Osteoblast (primary cell): ENCODE measurements at places on chromosomes 4 and X.

DNA sequence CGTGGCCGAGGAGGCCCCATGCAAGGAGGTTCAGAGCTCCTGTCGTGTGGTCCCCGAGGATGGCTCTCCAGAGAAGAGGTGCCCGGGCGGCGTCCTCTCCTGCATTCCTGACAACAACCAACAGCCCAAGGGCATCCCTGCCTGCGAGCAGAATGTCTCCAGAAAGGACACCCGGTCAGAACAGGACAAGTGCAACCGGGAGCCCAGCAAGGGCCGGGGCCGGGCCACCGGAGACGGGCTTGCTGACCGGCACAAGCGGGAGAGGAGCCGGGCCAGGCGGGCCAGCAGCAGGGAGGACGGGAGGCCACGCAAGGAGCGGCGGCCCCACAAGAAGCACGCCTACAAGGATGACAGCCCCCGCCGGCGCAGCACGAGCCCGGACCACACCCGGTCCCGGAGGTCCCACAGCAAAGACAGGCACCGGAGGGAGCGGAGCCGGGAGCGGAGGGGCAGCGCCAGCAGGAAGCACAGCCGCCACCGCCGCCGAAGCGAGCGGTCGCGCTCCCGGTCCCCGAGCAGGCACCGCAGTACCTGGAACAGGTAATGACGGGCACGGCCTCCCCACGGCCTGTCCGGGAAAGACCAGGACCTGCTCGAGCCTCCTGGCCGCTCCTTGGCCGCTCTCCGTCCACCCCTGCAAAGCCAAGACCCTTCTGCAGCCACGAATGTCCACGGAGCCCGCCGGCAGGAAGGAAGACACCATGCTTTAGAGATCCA is 9.8 kb downstream of the AKAP17A start:
- no peak overlapping the region for H3K4me3 ChIP-seq
- DNase-seq = peak; percentile 60
- peaks cover 56% of the 10 kb centered on the region for H3K36me3 ChIP-seq
- no peaks in the 10 kb centered on the region for H3K4me1 ChIP-seq

DNA sequence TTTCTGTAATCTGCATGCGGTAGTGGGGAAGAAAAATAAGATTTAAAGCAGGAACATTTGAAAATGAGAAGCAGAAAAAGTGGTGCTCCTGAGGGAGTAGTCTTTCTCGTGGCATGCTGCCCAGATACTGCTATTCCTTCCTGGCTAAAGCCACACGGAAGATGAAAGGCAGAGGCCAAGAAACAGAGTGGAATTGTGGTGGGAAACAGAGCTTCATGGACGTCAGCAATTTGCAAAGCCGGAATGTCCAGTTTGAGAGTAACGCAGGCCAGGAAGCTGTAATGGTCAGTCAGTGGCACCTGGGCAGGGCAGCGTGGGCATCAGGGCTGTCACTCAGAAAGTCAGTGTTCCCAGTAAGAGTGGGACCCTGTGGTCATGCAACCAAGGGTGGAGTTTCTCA is 63.7 kb upstream of the FMR1 start:
- no peak for DNase-seq
- H3K36me3 ChIP-seq = no peaks in the 10 kb centered on the region
- H3K27me3 ChIP-seq = no peaks in the 10 kb centered on the region
- no peaks in the 10 kb centered on the region for H3K4me1 ChIP-seq
- H3K27ac ChIP-seq = no peak overlapping the region
- no peak overlapping the region for H3K4me3 ChIP-seq

GRCh38 chrX:105282077-105282476 is 61.6 kb upstream of the TEX13A start:
- no peak for DNase-seq
- H3K27me3 ChIP-seq = no peaks in the 10 kb centered on the region
- no peaks in the 10 kb centered on the region for H3K36me3 ChIP-seq
- H3K4me3 ChIP-seq = no peak overlapping the region

DNA sequence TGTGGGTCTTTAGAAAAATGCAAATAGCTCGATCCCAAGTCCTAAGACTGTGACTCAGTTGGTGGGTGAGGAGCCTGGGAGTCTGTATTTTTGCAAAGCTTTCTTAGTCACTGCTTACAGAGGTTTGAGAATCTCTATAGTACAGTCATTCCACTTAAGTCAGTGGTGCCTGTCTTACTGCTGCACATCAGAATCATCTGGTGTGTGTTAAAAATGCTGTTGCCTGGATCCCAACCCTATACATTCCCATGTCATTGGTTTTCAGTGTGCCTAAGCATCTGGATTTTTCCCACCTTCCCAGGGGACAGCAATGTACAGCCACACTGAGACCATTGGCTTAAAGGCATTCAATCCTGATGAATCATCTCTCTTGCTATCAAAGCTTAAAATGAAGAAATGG is 21.0 kb upstream of the GEMIN8 start:
- H3K36me3 ChIP-seq = no peaks in the 10 kb centered on the region
- peaks cover 6% of the 10 kb centered on the region for H3K4me1 ChIP-seq
- H3K27me3 ChIP-seq = peaks cover 5% of the 10 kb centered on the region
- no peak for DNase-seq

DNA sequence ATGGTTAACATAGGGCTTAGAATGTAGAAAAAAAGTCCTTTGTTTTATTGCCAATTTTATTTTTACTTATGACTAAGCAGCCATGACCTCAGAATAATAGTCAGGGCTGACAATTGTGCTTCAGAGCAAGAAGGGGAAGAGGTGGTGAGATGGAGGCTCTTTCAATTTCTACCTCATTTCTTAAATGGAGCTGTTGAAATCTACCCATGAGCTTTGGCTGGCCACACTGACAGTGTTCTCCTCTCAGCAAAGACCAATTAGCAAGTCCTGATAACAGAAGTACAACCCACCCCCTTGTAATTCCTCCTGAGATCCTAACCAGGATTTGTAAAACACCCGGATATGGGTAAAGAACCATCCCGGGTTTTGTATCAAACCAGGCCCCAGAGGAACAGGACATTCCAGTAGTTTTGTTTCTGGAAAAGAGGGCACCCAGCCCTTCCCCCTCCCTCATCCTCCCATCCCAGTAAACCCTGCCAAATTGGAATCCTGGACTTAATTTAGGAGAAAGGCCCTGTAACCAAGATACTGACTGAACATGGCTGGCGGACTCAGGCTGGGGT is at the start of gene HEPH:
Gene HEPH, plus strand, starts transcription at position 399 of the 563 bp plus-strand sequence. CDS start 6,324 bp downstream, outside the sequence.
- no peaks in the 10 kb centered on the region for H3K36me3 ChIP-seq
- peak within 1 kb of the TSS; percentile 66 for H3K4me3 ChIP-seq
- H3K27ac ChIP-seq = peak within 1 kb of the TSS; percentile 29
- DNase-seq = no peak

DNA sequence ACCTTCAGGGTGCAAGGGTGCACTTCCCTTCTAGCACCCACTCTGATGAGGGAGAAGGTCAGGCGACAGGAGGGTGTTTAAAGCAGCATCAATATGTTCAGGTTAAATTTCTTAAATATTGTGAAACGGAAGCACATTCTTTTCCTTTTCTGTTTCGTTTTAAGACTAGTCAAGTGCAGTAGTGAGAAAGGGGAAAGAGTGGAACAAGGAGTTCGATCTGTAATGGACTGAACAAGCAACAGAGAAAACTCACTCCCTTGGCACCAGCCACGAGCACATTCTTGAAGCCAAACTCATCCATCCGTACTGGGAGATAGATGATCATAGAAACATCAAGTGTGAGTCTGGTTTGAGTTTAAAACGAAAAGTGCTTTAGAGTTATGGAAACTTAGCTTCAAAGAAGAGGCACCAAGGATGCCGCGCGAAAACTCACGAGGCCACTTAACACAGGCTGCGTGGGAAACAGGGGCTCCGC is 815 bp downstream of the FAM53A start:
- H3K4me3 ChIP-seq = peak overlapping the region; percentile 73
- no peaks in the 10 kb centered on the region for H3K27me3 ChIP-seq
- no peaks in the 10 kb centered on the region for H3K36me3 ChIP-seq
- H3K4me1 ChIP-seq = peaks cover 8% of the 10 kb centered on the region
- peak; percentile 95 for DNase-seq

- no peaks in the 10 kb centered on the region for H3K36me3 ChIP-seq
- peak; percentile 34 for DNase-seq
- no peaks in the 10 kb centered on the region for H3K27me3 ChIP-seq
- H3K4me1 ChIP-seq = peaks cover 47% of the 10 kb centered on the region
- H3K27ac ChIP-seq = peak overlapping the region; percentile 94
- H3K4me3 ChIP-seq = no peak overlapping the region
Observed at GRCh38 chr4:168096407-168096784, 4.1 kb downstream of the ANXA10 start.

GRCh38 chr4:138927072-138927471 is 88.5 kb upstream of the NOCT start:
- no peak for DNase-seq
- H3K4me1 ChIP-seq = peaks cover 3% of the 10 kb centered on the region
- H3K27me3 ChIP-seq = peaks cover 2% of the 10 kb centered on the region

DNA sequence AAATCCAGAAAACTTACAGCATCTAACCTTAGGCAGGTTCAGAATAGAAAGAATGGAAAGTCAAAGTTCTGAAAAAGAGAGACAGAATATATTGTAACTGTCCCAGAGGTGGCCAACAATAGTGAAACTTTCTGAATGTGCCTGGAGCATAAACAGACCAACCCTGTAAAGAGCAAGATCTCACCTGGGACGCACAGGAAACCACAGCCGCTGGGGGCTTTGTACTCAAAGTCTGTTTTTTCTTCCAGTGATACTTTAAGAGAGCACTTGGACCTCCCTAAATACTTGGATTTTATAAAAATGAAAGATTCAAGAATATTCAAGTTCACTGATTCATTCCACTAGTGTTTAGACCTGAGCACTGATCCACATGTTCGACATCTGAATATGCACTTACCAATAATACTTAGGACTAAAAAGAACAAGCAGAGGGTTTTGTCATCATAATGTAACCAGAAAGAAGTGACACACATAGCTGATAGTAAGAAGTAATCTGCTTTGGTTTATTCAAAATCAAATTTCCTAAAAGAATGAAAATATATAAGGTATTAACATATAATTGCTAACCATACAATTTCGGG is 35.3 kb downstream of the ARAP2 start:
- no peak overlapping the region for H3K27ac ChIP-seq
- H3K27me3 ChIP-seq = no peaks in the 10 kb centered on the region
- H3K36me3 ChIP-seq = no peaks in the 10 kb centered on the region
- DNase-seq = no peak

GRCh38 chrX:13661735-13662288 is 8.9 kb downstream of the TCEANC start:
- DNase-seq = no peak
- peaks cover 29% of the 10 kb centered on the region for H3K4me1 ChIP-seq
- H3K27me3 ChIP-seq = no peaks in the 10 kb centered on the region
- no peaks in the 10 kb centered on the region for H3K36me3 ChIP-seq

- H3K4me1 ChIP-seq = no peaks in the 10 kb centered on the region
- no peaks in the 10 kb centered on the region for H3K36me3 ChIP-seq
- no peaks in the 10 kb centered on the region for H3K27me3 ChIP-seq
- H3K27ac ChIP-seq = no peak overlapping the region
Observed at GRCh38 chrX:30349946-30350345, 40.8 kb upstream of the NR0B1 start.

DNA sequence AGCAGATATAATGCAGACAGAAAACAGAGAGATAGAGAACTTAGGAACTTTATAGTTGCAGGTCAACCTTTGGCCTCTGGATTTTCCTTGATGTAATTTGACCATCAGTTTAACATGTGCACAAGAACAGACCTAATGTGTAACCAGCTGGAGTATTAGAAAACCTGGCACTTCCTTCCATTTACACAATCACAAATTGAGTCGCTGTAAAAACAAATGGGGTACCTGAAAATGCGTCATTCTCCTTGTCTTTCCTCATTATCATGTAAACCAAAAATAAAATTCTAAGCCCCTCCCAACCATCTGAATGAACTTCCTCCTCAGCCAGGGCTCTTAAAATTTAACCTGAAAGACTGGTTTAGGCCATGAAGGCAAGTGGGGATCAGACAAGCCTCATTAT is 358.4 kb upstream of the MAGEB16 start:
- no peak for DNase-seq
- no peak overlapping the region for H3K4me3 ChIP-seq
- no peak overlapping the region for H3K27ac ChIP-seq
- no peaks in the 10 kb centered on the region for H3K27me3 ChIP-seq

DNA sequence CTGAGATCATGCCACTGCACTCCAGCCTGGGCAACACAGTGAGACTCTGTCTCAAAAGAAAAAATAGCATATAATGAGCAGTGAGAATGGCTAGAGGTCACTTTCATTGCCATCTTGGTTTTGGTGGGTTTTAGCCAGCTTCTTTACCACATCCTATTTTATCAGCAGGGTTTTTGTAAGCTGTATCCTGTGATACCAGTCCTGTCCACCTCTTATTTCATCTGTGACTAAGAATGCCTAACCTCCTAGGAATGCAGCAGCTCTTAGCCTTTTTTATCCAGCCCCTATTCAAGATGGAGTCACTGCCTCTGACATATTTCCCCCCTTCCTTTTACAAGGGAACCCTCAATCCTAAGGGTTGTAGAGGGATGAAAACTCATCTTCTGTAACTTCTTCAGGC is 26.1 kb upstream of the IGFBP7 start:
- H3K4me3 ChIP-seq = no peak overlapping the region
- DNase-seq = no peak
- H3K27ac ChIP-seq = peak overlapping the region; percentile 59
- H3K36me3 ChIP-seq = no peaks in the 10 kb centered on the region
- H3K4me1 ChIP-seq = peaks cover 21% of the 10 kb centered on the region

DNA sequence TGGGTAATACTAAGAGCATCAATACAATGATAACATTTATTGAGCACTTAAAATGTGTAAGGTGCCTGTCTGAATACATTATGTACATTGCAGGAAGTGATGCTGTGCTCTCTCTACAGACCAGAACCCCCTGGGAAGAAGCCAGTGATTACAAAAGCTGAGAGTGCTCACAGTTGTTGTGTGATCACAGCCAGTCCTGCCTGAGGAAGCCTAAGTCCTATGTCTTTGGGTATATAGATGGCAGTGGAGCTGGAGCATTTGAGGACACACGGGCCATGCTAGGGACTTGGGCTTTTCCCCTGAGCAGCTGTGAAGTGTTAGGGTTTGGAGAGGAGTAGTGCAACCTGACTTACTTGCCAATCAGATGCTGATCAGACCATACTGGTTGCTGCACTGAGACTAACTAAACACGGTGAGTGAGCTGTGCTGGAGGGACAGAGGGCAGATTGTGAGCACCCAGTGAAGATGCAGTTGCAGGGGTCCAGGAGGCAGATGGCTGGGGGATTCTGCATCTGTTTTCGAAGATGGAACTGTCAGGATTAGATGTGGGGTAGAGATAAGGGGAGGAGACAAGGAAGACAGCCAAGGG is 60.8 kb upstream of the TBC1D14 start:
- no peak overlapping the region for H3K27ac ChIP-seq
- no peak overlapping the region for H3K4me3 ChIP-seq
- H3K27me3 ChIP-seq = no peaks in the 10 kb centered on the region
- DNase-seq = peak; percentile 39

DNA sequence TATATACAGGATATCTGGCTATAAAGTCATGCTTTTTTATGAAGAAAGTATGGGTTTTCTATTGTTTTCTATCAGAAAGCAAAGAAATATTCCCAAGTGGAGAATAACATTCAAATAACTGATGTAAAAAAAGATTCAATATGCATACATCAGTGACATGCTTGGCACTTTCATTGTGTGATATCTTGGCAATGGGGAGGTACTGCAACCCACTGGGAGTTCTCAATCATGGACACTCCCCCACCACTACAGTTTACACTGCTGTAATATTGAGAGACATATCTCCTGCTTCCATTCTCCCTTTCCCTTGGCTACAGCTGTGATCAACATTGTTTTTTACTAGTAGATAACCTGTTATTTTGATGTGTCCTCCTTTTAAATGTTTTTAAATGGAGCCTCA is 257.8 kb downstream of the CAMK2D start:
- no peak overlapping the region for H3K27ac ChIP-seq
- peaks cover 37% of the 10 kb centered on the region for H3K36me3 ChIP-seq
- H3K4me1 ChIP-seq = peaks cover 5% of the 10 kb centered on the region
- H3K4me3 ChIP-seq = no peak overlapping the region
- H3K27me3 ChIP-seq = no peaks in the 10 kb centered on the region
